ENCODE measurements at places on chromosomes 7 and 10.

- H3K27ac ChIP-seq, result no peak overlapping the region
- H3K27me3 ChIP-seq, result no peaks in the 10 kb centered on the region
- no peaks in the 10 kb centered on the region for H3K4me1 ChIP-seq
- no peak for DNase-seq
- H3K4me3 ChIP-seq, result no peak overlapping the region
These were observed 85.5 kb upstream of the GDF10 start for GRCh38 chr10:47214520-47214919.

- peaks cover 1% of the 10 kb centered on the region for H3K4me1 ChIP-seq
- H3K4me3 ChIP-seq, result no peak overlapping the region
- H3K36me3 ChIP-seq, result no peaks in the 10 kb centered on the region
- H3K27me3 ChIP-seq, result no peaks in the 10 kb centered on the region
- DNase-seq, result no peak
These were observed 345.7 kb downstream of the THSD7A start for GRCh38 chr7:11486271-11486670.

DNA sequence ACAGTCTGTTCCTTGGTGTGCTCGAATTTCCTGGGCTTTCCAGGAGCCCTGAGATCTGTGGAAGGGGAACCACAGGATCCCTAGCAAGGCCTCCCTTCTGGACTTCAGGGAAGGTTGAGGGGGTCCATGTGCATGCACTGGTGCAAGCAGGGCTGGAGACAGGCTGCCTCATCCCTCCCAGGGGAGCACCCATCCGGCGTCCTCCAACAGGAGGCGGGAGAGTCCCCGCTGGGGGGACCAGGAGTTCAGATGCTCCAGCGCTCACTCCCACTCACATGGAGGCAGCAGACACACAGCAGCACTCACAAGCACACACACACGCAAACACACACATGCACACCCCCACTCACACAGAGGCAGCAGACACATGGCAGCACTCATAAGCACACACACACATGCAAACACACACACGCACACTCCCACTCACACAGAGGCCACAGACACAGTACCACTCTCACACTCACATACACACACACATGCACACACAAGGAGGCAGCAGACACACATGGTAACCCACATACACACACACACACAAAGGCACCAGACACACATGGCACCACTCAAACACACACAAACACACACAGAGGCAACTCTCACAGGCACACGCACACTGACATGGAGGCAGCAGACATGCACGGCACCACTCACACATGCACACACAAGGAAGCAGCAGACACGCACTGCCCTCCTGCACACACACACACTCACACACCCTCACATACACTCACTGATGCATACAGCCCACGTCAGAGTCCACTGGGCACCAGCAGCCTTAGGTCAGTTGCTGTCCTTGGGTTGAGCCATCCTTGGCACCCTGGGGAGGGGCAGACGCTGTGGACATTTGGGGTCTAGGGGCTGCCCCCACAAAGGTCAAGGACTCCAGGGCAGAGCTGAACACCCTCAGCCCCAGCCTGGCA, 247.0 kb upstream of the PPP2R2D start:
- no peak for DNase-seq
- no peak overlapping the region for H3K27ac ChIP-seq
- no peaks in the 10 kb centered on the region for H3K27me3 ChIP-seq
- H3K4me1 ChIP-seq, result peaks cover 1% of the 10 kb centered on the region
- no peaks in the 10 kb centered on the region for H3K36me3 ChIP-seq

DNA sequence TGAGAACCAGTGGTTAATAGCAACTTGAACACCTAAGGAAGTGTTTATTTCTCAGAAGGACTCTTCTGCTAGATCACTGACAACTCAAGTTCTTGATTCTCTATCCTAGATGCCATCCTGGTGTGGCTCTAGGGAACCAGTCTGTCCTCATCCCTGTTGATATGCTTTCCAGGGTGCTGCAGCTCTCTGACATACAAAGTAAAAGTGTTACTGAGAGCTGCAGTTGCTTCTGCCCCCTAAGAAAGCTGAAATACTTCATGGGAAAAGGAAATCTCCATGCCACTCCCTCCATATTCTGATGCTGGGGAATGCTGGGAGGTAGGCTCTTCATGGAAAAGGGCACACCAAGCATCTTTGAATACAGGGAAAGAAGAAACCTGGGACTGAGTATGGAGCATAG, 168.1 kb downstream of the KLF6 start:
- no peaks in the 10 kb centered on the region for H3K36me3 ChIP-seq
- no peak overlapping the region for H3K27ac ChIP-seq
- H3K4me1 ChIP-seq, result no peaks in the 10 kb centered on the region
- no peaks in the 10 kb centered on the region for H3K27me3 ChIP-seq

DNA sequence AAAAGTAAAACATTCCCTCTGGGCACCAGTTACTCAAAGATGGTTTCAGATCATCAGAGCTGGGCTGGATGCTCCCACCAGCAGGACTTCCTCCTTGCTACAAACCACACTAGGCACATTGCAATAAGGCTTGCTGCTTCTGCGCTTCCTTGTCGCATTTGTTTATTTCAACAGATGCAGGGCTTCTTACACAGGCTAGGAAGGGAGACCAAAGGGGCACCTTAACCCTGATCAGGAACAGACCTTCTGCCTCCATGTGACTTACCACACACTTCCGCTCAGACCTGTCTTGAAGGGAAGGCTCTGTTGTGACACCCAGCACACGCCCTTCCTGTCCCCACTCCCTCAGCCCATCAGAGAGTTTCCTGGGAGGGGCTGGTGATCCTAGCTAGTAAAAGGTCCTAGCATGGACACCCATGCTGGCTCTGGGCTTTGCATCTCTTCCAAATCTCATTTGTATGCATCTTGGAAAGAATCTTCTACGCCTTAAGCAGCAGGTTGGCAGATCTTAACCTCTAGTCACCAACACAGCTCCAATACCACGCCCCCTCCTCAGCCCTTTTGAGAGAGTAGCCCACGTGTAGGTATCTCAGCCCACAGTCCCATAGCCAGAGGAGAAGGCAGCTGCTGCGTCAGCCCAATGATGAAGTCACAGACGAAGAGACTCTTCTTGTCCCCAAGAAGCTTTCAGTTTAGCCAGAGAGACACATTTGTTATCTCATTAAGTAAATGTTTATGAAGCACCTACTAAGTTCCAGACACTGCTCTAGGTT, 47.1 kb upstream of the SVIL start:
- H3K27me3 ChIP-seq, result no peaks in the 10 kb centered on the region
- DNase-seq, result no peak
- 0 out of 2 replicates have a peak, but pooled peaks cover 2% of the 10 kb centered on the region for H3K36me3 ChIP-seq

GRCh38 chr7:79308192-79308591, 145.3 kb downstream of the MAGI2 start:
- H3K27me3 ChIP-seq, result no peaks in the 10 kb centered on the region
- H3K4me1 ChIP-seq, result no peaks in the 10 kb centered on the region
- H3K36me3 ChIP-seq, result no peaks in the 10 kb centered on the region
- no peak overlapping the region for H3K27ac ChIP-seq

DNA sequence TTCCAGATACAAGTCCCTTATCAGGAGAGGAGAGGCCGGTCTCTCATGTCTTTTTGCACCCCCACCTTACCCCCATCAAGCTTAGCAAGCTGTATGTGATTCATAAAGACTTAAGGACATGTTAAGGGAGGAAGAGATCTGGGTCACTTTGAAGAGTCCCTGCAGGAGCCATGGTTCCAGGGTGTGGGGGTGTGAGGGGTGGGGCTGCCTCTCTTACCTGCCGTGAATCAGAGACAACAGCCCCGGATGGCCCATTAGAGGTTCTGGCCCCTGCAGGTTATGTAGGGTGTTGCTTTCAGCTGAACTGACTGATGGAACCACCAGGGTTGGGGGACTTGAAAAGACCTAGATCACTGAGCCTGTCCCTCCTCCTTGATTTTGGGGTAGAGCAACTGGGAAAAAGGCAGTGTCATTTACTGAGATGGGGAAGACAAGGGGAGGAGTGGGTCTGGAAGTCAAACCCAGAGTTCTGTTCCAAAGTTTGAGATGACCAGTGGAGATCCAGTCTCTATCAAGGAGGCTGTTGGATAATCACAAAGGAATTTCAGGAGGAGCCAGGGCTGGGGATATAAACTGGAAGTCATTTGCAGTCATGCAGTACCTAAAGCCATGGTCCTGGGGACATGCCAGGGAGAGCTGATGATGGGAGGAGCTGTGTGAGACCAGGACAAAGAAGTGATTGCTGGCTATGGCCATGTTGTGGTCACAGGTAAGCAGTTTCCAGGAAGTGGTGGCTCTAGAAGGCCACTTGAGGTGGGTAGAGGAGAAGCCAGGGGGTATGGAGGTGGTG, 23.1 kb downstream of the ADAMTS14 start:
- no peak for DNase-seq
- H3K36me3 ChIP-seq, result no peaks in the 10 kb centered on the region
- H3K27ac ChIP-seq, result no peak overlapping the region
- H3K27me3 ChIP-seq, result no peaks in the 10 kb centered on the region

Data from iPS DF 6.9 (cell line).